Activated naive CD4-positive, alpha-beta T cell treated with Interleukin-2 at 50 U/mL for 16 hours (primary cell): ENCODE measurements at places on chromosomes 7 and 10.
A peak's percentile ranks its signal among the peaks of the same experiment; 100 is the strongest.

DNA sequence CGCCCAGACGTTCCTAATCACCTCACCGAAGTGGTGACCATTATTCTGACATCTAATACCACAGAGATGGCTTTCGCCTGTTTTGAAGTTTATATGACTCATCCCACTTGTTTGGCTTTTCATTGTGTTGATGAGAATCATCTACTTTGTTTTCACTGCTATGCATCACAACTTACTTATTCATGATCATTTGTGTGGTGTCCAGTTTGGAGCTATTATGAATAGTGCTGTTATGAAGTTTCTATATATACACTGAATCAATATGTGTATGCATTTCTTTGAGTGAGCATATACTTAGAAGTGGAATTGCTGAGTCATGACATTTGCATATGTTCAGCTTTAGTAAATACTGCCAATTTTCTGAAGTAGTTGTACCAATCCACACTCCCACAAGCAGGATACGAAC is 38.6 kb upstream of the TNKS2 start:
- no peak for DNase-seq

DNA sequence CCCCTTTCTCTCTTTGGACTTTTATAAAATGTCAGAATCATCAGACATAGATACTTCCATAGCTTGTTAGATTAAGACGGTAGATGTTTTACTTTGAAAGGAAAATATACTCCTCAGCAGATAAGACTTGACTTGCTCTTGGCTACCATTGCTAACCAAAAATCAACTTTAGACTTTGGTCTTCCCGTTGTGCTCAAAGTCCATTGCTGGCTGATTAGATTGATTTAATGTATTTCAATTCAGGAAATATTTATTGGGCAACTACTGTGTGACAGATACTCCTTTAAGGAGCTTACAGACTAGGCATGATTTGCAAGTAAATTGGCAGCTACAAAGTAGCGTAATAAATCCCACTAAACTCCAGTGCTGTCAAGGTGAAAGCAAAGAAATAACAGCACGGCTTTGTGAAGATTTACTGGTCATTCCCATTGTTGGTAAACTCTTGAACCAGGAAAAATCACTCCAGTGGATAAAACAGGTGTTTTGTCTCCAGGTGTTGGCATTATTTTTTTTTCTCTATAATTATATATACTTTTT is 95.7 kb upstream of the ARMC3 start:
- DNase-seq = no peak

DNA sequence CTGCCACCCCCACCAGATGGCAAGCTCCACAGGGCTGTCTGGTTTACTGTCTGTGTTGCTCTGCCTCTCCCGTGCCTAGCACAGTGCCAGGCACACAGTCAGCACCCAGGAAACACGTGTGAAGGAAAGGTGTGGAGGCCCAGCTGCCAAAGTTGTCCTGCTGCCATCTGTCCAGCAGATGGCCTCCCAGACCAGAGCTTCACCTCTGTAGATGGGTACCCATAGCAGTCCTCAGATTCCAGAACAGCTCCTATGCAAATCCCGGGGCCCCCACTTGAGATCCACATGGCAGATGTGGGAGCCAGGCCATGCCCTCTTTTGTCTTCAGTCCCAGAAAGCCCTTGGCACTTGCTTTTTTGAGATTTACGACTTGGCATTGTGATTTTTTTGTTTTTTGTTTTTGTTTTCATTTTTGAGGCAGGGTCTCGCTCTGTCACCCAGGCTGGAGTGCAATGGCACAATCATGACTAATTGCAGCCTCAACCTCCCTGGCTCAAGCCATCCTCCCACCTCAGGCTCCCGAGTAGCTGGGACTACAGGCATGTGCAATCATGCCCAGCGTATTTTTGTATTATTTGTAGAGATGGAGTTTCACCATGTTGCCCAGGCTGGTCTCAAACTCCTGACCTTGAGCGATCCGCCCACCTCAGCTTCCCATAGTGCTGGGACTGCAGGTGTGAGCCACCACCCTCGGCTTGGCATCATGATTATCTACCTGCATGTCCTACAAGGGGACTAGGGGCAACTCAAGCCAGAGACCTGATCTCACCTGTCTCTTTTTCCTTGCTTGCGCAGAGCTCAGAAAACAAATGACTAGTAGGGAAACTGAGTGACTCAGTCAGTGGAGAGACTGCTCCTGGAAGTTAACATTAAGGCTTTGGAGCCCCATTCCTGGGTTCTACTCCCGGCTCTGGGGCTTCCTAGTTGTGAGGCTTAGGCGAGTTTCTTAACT is 16.9 kb upstream of the PALD1 start:
- DNase-seq = peak; percentile 48

DNA sequence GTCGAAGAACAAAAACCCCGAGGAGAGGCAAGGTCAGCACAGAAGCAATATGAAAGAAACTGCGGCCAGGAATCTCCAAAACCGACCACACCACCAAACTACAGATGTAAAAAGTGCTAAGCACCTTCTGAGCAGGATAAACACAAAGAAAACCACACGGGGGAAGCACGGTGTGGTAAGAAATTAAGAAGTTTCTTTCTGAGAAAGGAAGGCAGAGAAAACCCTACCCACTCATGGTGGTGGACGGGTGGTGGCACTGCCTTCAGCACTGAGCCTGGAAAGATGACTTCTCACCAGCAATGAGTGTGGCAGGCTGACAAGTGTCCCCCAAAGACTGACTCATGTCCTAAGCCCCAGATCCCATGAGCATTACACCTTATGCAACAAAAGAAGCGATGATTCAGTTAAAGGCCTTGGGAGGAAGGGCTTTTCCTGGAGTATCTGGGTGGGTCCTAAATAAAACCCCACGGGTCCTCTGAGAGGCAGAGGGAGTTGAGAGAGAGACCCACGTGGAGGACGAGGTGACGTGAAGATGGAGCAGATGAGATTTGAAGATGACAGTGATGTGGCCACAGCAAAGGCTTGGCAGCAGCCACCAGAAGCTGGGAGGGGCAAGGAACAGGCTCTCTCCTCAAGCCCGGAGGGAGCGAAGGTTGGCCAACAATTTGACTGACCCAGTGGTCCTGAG is 124.9 kb downstream of the DLG5 start:
- DNase-seq = peak; percentile 68

DNA sequence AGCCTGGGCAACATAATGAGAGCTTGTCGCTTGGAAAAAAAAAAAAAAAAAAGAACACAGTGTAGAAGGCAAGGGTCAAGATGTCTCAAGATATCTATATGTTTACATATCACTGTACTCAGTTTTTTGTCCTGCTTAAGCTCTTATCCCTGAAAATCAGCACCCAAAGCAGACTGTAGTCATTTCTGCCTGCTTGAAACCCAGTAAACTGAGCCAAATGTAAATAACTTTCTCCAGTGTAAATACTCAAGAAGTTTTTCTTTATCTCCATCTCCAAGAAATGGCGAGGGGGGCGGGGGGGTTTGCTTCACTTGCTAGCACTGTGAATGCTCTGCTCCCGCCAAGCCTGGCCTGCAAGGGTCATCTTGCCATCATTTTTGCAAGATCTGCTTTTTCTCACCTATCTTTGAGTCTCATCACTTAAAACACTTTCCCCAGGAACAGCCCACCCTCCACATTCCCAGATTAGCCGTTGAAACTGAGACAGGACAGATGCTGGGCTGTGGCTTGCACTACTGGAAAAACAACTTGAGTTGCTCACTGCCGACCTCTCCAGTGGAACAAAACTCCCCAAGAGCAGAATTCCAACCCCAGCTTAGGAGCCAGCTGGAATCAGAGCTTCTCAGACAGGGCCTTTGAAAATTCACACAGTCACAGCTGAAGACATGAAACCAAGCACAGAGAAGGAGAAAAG is 54.6 kb downstream of the AFAP1L2 start:
- DNase-seq = no peak

GRCh38 chr10:22598478-22598877 is 115.9 kb downstream of the PIP4K2A start:
- DNase-seq = no peak

DNA sequence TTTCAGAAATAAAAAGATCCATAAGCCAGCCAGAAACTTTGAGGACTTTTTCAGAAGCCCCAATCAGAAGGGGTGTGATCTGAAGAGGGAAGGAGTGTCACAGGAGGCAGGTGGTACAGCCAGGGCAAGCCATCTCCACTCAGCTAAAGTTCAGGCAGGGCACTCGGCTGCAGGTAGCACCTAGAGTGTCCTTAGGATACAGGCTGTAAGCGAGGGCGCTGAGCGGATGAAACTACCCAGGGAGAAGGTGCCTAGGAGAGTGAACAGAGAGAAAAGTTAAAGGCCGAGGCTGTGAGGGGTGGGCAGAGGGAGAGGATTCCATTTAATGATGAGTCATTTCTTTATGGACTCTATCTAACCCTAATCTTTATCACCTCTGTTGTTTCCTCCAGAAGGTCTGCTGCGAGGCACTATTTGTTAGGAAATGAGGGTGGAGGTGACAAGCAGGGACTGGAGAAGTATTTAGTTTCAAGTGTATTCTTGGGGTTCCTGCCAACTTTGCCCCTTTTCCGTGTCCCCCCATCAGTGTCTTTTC is 29.8 kb upstream of the ZCCHC24 start:
- no peak for DNase-seq

DNA sequence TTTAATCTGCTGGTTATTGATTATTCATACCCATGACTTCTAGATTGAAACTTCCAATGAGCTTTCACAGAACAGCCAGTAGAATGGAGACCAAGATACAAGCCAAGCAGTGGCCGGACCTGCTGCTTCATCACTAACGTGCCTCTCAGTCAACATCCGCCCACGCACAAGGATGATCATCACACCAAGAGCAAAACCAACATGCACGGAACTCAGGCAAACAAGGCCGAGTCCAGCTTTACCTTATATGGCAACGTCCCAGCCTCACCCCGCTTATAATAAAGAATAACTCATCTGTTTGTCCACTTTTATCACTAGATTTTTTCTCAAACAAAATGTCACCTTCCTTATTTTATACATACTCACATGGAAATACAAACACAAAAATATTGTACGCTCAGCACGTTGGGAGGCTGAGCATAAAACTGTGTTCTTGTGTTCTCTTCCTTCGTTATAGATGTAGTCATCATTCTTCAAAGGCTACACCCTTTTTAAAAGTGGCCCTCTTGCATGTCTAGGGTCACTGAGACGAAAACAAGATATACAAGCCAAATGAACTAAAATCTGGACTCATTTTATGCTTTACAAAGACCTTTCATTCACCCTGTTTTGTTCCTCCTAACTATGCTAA is 122.7 kb downstream of the SFMBT2 start:
- no peak for DNase-seq

- DNase-seq = no peak
Observed at GRCh38 chr7:30062587-30062986, 34.4 kb downstream of the PLEKHA8 start.

GRCh38 chr10:71132321-71132810 is 80.0 kb upstream of the UNC5B start:
- DNase-seq = no peak

- no peak for DNase-seq
Observed at GRCh38 chr7:131557652-131558385, 1.4 kb upstream of the PODXL start.

GRCh38 chr7:48011323-48011722 is 17.6 kb downstream of the SUN3 start:
- DNase-seq = no peak

- DNase-seq = peak; percentile 84
Observed at GRCh38 chr10:62050893-62051433, 149.5 kb downstream of the ARID5B start.

DNA sequence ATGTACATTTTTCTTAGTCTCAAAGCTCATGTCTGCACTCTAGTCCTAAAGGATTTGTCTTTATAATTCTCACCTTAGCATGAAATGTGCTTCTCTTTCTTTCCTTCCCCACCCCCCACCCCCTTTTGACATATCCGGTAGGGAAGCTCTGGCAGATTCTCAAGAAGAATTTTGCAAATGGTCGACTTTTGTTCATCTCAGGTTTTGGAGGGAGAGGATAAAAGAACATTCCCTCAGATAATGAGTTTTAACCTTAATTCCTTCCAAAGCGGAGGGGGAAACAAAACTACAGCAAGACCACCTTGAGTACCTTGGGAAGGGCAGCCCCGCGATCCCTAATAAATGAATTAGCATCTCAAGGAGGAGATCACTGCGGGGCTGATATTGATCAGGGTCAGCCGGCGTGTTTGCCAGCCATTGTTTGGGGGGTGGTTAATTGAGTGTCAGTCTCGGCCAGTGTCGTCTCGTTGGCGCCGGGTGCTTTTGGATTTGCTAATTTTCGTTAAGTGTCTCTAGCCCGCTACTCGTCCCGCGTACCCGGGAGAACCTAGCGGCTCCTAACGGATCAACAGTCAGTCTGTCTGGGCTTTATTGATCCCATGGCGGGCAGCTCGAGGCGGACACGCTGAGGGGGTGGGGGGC is 874 bp upstream of the BAMBI start:
- peak; percentile 16 for DNase-seq

GRCh38 chr10:115903207-115903606 is 369.8 kb downstream of the GFRA1 start:
- no peak for DNase-seq

- DNase-seq = no peak
Observed at GRCh38 chr7:153943457-153943856, 108.7 kb upstream of the DPP6 start.

GRCh38 chr10:124058346-124059003 is 34.9 kb downstream of the CHST15 start:
- no peak for DNase-seq

DNA sequence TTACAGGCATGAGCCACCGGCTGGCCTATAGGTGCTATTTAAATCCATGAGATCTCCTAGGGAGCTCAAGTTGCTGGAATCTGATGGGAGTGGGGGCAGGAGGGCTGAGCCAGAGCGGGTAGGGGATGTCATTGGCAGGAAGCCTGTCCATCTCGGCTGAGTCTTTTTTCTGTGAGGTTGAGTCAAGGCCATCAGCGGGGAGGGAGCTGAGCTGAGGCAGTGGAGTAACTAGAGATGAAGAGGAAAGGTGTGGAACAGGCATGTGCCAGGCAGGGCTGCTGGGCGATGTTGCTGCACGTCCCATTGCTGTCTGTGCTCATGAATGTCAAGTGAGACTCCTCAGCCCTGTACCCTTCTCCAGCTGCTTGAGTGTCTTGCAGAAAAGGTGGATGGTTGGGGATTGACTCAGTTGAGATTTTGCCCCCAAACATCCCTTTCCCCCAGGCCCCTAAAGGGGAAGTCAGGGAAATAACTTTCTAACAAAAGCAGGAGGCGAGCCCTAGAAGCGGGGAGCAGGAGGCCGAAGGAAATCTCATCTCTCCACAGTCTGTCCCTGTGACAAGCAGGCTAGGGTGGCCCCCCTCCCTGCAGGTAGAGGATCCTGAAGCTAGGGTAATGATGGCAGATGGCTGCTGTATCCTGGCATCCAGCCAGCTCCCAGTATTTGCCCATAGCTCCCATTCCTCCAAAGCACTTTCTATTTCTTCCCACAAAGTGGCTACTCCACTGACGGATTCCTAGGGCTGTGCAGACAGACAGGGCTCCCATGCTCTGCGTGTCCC is 5.4 kb downstream of the ATP6V1F start:
- no peak for DNase-seq

DNA sequence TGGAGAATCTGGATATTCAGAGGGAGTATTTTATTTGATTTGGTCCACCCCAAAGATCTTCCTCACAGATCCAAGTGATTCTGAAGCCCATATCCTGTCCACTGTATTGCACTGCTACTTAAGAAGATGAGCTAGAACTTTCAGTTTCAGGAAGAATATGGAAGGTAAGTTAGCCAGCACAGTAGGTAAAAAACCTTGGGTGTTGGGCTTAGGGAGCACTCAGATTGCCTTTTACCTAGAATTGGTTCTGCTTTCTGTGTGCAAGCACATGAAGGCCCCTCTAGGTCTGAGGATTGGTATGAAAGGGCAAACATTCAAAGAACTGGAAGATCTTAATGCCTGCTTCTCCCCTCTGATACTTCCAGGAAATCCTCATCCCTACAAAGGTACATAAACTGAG is 146.7 kb upstream of the COL1A2 start:
- no peak for DNase-seq
